NCI-H446 (cell line): ENCODE measurements at places on chromosomes 16 and 17.
A peak's percentile ranks its signal among the peaks of the same experiment; 100 is the strongest.

GRCh38 chr16:4179020-4179419, 62.8 kb upstream of the ADCY9 start:
- DNase-seq: no peak

- no peak for DNase-seq
Measured at GRCh38 chr17:9977180-9977575, 72.1 kb upstream of the RCVRN start.

DNA sequence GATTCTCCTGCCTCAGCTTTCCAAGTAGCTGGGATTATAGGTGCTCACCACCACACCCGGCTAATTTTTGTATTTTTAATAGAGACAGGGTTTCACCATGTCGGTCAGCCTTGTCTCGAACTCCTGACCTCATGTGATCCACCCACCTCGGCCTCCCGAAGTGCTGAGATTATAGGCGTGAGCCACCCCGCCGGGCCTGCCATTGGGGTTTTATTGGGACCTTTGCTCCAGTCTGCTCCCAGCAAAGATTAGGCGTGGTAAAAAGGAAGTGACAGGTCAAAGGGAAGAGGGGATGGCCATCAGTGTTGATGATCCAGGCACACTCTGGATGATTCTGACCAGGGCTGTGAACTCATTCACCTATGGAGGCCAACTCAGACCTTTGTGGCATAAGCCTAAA, 20.5 kb downstream of the MYLK3 start:
- DNase-seq: no peak

DNA sequence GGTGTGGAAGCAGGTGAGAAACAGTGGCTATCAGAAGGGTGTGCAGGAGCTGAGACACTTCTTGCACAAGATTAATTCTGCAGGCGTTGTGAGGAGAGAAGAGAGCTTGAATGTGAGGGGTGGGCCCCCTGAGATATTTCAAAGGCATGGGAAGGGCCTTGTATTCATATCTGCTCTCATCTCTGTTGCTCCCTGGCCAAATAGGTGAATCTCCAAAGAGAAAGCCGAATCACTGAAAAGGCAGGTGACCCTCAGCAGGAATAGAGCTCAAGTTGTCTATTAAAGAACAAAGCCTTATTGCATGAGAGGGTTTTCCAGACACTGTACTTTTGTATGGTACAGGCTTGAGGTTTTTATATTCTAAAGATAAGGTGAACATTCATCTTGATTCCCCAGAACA, 373.1 kb downstream of the TMEM114 start:
- DNase-seq: no peak

GRCh38 chr17:72259922-72260321, 139.1 kb downstream of the SOX9 start:
- no peak for DNase-seq

- DNase-seq: no peak
Measured at GRCh38 chr16:10530685-10531084, 49.7 kb downstream of the EMP2 start.

- DNase-seq: no peak
Measured at GRCh38 chr17:34991606-34992005, 11.3 kb downstream of the LIG3 start.

DNA sequence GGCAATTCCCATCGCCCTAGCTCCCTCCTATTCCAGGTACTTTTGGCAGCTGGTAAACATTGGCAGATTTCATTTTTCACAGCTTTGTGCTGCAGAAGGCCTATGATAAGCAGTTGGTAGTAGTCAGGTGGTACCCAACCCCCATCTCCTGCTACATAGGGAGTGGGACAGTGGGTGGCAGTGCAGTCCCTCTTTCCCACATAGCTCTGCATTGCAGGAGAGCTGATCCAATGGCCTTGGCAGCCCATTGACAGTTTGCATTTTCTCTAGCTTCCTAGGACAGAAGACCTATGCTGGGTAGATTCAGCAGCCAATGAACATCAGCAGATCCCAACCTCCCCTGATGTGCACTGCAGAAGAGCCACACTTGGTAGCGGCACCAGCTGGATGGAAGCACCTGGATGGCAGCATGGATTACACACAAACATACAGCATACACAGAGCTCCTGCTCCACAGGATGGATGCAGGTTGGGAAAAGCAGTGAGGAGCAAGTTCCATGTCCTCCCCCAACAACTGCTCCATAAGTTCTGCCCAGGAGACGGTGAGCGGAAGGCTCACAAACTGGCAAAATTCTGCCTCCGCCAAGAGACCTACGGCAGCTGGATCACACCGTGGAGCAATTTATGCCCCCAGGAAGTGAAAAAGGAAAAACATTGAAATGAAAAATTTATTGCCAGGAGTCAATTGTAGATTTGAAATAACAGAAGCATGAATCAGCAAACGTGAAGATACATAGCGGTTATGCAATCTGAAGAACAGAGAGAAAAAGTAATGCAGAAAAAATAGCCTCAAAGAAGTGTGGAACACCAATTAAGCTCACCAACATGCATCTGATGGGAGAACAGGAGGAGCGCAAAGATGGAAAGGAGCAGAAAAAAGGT, 95.7 kb downstream of the CACNG1 start:
- no peak for DNase-seq

DNA sequence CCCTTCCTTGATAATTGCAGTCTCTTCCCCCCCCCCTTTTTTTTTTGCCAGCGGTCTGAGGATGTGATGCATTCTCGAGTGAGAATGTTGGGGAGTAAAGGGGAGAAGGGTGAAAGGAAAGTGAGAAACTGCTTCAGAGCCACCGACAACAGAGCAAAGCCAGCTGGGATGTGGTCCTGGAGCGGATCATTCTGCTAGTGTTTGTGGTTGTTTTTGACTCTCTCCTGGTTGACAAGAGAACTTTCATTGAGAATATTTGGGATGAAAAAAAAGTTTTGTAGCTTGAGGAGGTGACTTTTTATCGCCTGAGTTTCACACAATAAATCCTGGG, 1.3 kb downstream of the NF1 start:
- DNase-seq: no peak

GRCh38 chr17:34999456-34999855, 19.1 kb downstream of the LIG3 start:
- DNase-seq: no peak

DNA sequence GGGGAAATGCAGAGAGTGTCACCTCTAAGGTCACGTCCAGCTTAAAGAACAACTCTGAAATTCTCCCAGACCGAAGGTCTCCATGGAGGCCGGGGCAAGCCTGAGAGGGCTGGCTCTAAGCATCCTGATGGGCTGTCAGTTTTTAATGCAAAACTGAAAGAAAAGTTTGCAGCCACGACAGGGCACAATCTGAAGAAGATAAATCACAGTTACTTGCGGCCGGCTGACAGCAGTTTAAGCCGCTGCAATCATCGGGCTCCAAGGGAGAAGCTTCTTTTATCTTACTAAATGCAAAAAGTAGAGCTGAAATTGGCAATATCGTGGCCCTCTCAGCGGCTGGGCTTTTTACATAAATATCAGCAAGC, 168.8 kb downstream of the CYLD start:
- DNase-seq: no peak

- DNase-seq: no peak
Measured at GRCh38 chr17:3794557-3795389, 6.2 kb downstream of the ITGAE start.

- DNase-seq: no peak
Measured at GRCh38 chr17:60301649-60302048, 90.3 kb downstream of the USP32 start.

- DNase-seq: no peak
Measured at GRCh38 chr17:34652021-34652555, 72.7 kb downstream of the TMEM132E start.

GRCh38 chr16:2204416-2205103, 694 bp upstream of the MLST8 start:
- no peak for DNase-seq

GRCh38 chr16:66841366-66841765, 2.8 kb upstream of the CA7 start:
- no peak for DNase-seq

GRCh38 chr17:80826346-80826954, 165.2 kb upstream of the CHMP6 start:
- DNase-seq: no peak

DNA sequence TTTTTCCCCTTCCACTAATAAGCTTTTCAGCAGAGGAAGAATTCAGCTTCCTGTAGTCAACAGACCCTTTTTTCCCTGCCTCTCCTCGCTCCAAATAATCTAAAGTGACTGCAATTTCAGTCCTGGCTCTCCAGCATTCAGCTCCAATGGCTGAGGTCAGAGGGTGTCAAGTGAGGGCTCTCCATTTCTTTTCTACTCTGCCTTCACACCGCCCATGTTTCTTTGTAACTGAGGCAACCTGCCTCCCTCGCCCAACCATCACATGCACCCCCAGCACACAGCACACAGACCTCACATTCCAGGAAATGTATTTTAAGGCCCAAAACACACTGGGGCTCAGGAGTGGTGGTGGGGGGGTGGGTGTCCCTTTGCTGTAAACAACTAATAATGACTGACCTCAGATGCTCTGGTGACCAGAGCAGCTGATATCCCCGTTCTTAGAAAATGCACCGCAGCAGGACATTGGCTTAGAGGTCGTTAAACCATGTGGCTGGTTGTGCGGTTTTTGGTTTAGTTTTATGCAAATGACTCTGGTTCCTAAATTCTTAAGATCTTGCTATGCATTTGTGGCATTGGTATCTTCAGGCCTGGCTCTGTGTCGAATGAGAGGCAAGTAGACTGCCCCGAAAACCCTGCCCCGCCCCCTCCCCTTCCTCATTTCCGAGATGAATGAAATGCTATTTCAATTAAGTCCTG, 203.6 kb downstream of the ZFHX3 start:
- no peak for DNase-seq

GRCh38 chr17:40499551-40500189, 1.8 kb downstream of the TNS4 start:
- peak; percentile 71 for DNase-seq

DNA sequence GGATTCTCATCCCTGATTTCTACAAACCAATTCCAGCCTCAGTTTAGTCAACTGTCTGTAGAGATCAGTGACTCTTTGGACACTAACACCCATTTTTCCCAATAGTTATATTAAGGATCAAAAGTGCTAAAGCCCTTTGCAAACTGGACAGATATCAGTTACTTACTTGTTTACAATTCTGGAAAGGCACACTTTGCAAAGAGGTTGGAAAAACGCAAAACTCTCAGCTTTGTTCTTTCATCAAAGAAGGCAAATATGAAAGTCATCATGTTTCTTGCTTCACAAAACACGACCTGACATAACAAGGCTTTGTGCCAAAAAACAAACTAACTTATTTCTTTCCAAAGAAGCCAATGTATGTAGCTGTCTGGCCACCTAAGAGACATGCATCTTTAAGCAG, 26.1 kb upstream of the VAT1L start:
- DNase-seq: no peak

- DNase-seq: no peak
Measured at GRCh38 chr17:38440614-38441397, 12.5 kb downstream of the ARHGAP23 start.

- no peak for DNase-seq
Measured at GRCh38 chr17:8904686-8905085, 37.2 kb upstream of the PIK3R6 start.

- DNase-seq: no peak
Measured at GRCh38 chr17:56892333-56892732, 21.5 kb downstream of the TRIM25 start.

- no peak for DNase-seq
Measured at GRCh38 chr17:76511668-76512365, 10.6 kb upstream of the RHBDF2 start.

DNA sequence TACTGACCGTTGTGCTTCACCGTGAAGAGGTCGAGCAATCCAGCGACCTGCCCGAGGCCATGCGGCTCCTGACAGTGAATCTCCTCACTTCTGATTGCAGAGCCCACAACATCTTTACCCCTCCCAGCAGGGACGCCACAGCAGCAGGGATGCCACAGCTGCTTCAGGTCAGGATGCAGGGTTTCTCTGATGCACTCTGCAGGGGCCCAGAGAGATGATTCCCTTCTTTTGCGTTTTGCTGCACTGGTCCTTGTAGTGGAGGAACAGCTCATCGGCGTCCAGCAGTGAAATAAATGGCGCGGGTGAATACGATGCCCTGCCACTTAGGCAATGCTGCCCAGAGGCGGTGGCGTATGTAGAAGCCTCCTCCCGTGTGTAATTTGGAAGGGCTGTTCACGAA, 5.6 kb downstream of the KIAA0513 start:
- DNase-seq: no peak

- no peak for DNase-seq
Measured at GRCh38 chr16:1747934-1748333, 23.4 kb downstream of the NME3 start.

GRCh38 chr16:363110-363765, 7.1 kb downstream of the MRPL28 start:
- no peak for DNase-seq

DNA sequence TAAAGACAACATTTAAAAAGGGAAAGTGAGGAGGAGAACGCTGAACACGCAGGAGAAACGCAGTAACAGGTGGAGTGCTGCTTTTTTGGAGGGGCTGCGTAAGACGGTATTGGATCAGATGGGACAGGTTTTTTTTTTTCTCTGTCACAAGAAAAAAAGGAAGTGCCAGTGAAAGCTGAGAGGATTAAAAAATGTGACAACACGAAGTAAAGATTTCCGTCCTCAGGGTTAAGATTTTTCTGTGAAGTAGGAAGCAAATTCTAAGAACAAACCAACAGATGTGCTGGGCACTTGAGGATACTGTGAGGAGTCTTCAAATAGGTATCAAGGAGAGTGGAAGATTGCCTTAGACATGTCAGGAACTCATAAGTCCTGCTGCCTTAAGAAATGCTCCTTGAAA, 5.8 kb upstream of the ABCA9 start:
- DNase-seq: no peak

GRCh38 chr16:87874639-87875427, 5.5 kb upstream of the SLC7A5 start:
- no peak for DNase-seq

GRCh38 chr16:89320782-89321501, 103.4 kb downstream of the ZNF778 start:
- peak; percentile 4 for DNase-seq

GRCh38 chr17:20267459-20267842, 199.9 kb downstream of the LGALS9B start:
- no peak for DNase-seq

DNA sequence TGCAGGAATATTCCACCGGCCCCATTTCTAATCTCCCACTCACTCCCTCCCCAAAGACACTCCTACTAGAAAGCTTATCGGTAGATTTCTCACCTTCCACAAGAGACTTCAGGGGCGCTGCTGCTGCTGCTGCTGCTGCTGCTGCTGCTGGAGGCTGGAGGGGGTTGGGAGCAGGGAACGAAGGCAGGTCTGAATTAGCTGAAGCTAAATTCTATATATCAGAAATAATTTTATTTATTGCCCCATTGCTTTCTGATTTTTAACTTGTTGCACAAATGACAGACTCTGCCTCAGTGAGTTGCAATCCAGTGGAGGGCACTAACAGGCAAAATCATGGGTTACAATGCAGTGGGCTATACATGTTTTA, 25.8 kb upstream of the HLF start:
- DNase-seq: no peak

- no peak for DNase-seq
Measured at GRCh38 chr16:84979516-84979915, 31.8 kb downstream of the ZDHHC7 start.

- no peak for DNase-seq
Measured at GRCh38 chr17:69485251-69485661, 70.8 kb downstream of the MAP2K6 start.
